ENCODE measurements at places on chromosomes 6 and 20. TPM values are rescaled to one million over a fixed set of nuclear protein-coding genes. Genes with fewer than 3 reads are reported as not detected.

Gene SNX21
- polyA plus RNA-seq: 2.4 TPM

Gene PACSIN1
- not detected for polyA plus RNA-seq

Gene FOXA2
- not detected for polyA plus RNA-seq

Gene C6orf15
- polyA plus RNA-seq: not detected

Gene KIAA0408
- polyA plus RNA-seq: 0.76 TPM

Gene DEFB110
- not detected for polyA plus RNA-seq

Gene MTRF1L
- 12.5 TPM for polyA plus RNA-seq

Gene RPS6KA2
- polyA plus RNA-seq: 4.9 TPM

Gene SLC22A3
- not detected for polyA plus RNA-seq

Gene FAM184A
- 0.09 TPM for polyA plus RNA-seq

Gene RFX6
- not detected for polyA plus RNA-seq

Gene SLC35B3
- 12.5 TPM for polyA plus RNA-seq

Gene EFCAB8
- not detected for polyA plus RNA-seq

Gene SASH1
- 0.55 TPM for polyA plus RNA-seq
